Activated naive CD8-positive, alpha-beta T cell treated with anti-CD3 and anti-CD28 coated beads for 36 hours (primary cell): ENCODE measurements at places on chromosomes 16 and 17. TPM values are rescaled to one million over a fixed set of nuclear protein-coding genes. Genes with fewer than 3 reads are reported as not detected.

DNA sequence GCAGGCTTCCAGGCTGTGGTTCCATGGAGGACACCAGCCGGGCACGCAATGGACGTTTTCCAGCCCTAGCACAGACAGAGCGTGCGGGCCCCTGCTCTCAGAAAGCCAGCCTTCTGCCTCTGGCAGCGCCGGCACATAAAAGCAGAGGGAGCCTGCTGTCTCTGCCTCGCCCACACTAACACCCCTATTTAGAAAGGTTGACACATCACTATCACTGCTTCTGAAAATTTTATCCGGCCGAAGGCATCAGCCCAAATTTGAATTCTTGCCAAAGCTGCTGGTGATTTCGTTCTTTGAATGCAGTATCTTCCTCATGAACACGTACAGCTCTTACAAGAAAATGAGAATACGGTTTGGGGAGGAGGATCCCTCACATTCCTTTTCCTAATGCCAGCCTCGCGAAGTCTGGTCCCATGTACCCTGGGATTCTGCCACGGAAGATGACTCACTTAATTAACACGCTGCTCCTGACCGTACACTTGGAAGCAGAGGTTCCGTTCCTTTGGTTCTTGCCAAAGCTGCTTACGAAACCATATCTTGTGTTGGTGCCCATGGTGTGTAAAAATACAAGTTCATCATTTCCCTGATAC lies 1.3 kb upstream of the RAB11FIP3 start:
- no peak overlapping the region for H3K27ac ChIP-seq
- H3K27me3 ChIP-seq: peaks cover 7% of the 10 kb centered on the region
- DNase-seq: no peak
- H3K36me3 ChIP-seq: peaks cover 8% of the 10 kb centered on the region
- H3K4me1 ChIP-seq: peaks cover 25% of the 10 kb centered on the region

- H3K27me3 ChIP-seq: no peaks in the 10 kb centered on the region
- H3K36me3 ChIP-seq: peaks cover 3% of the 10 kb centered on the region
- no peak overlapping the region for H3K4me3 ChIP-seq
- no peak for DNase-seq
- peaks cover 11% of the 10 kb centered on the region for H3K4me1 ChIP-seq
Observed at GRCh38 chr17:82055965-82056728, 4.4 kb downstream of the GPS1 start.

DNA sequence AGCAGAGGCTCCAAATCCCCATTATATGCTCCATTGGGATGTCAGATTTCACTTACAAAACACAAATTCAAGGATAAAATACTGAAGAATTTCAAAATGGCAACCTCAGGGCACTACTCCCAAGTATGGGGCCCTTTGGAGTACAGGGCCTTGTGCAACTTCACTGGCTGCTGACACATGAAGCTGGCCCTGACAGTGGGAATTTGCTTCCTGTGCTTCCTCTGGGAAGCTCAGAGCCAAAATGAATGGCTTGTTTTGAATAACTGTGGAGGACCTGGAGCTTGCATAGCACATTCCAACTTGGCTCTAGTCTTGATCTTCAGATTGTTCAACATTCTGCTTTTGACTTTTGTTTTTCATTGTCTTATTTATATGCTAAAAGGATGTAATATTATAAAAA lies 52.3 kb upstream of the HNF1B start:
- H3K4me3 ChIP-seq: no peak overlapping the region
- peaks cover 3% of the 10 kb centered on the region for H3K4me1 ChIP-seq
- H3K36me3 ChIP-seq: no peaks in the 10 kb centered on the region
- H3K27ac ChIP-seq: no peak overlapping the region

DNA sequence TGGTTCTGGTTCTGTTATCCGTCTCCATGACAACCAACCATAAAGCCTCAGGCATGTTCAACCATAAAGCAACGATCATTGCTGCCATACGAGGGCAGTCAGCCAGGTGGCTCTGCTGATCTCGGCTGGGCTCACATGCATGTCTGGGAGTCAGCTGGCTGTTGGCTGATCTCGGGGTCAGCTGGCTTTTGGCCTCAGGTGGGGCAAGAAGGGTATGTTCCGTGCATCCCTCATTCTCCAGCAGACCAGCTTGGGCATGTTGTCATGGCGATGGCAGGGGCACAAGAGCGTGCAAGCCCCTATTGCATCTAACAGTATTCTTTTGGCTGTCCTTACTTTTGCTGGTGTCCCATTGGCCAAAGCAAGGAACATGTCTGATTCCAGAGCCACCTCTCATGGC lies 86.2 kb downstream of the ABCC6 start:
- H3K27me3 ChIP-seq: no peaks in the 10 kb centered on the region
- H3K4me1 ChIP-seq: no peaks in the 10 kb centered on the region
- no peak for DNase-seq
- peaks cover 22% of the 10 kb centered on the region for H3K36me3 ChIP-seq
- no peak overlapping the region for H3K27ac ChIP-seq

- H3K36me3 ChIP-seq: peaks cover 11% of the 10 kb centered on the region
- H3K27me3 ChIP-seq: no peaks in the 10 kb centered on the region
- H3K27ac ChIP-seq: no peak overlapping the region
- H3K4me3 ChIP-seq: no peak overlapping the region
- no peaks in the 10 kb centered on the region for H3K4me1 ChIP-seq
Observed at GRCh38 chr17:600576-601243, 113.9 kb downstream of the VPS53 start.

GRCh38 chr17:5120036-5120435 lies 4.2 kb downstream of the USP6 start:
- no peak for DNase-seq
- H3K27me3 ChIP-seq: peaks cover 59% of the 10 kb centered on the region
- no peak overlapping the region for H3K4me3 ChIP-seq
- no peak overlapping the region for H3K27ac ChIP-seq

DNA sequence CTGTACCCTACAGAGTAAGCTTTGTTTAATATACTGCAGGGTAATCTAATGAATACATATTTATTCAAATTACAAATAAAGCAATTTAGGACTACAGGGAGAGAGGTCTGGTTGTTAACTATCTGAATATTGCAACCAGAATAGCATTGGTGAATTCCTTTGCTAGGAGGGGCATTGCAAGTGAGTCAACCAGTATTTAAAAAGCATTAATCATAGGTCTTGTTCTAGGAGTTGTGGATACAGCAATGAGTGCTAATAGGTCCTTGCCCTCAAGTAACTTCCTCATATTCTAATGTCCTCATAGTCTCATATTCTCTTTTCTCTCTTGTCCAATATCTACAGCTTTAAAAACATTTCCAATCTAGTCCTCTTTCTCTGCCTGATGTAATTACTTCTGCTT lies 531.4 kb downstream of the CDH11 start:
- DNase-seq: no peak
- H3K27ac ChIP-seq: no peak overlapping the region
- no peaks in the 10 kb centered on the region for H3K27me3 ChIP-seq
- no peak overlapping the region for H3K4me3 ChIP-seq

GRCh38 chr16:22692916-22693637 lies 120.9 kb upstream of the HS3ST2 start:
- H3K27me3 ChIP-seq: peaks cover 7% of the 10 kb centered on the region
- H3K4me3 ChIP-seq: no peak overlapping the region
- no peak overlapping the region for H3K27ac ChIP-seq
- H3K4me1 ChIP-seq: no peaks in the 10 kb centered on the region

GRCh38 chr16:50933262-50933661 lies 191.4 kb downstream of the CYLD start:
- DNase-seq: no peak
- H3K27me3 ChIP-seq: no peaks in the 10 kb centered on the region
- H3K36me3 ChIP-seq: no peaks in the 10 kb centered on the region
- H3K27ac ChIP-seq: no peak overlapping the region
- no peak overlapping the region for H3K4me3 ChIP-seq

DNA sequence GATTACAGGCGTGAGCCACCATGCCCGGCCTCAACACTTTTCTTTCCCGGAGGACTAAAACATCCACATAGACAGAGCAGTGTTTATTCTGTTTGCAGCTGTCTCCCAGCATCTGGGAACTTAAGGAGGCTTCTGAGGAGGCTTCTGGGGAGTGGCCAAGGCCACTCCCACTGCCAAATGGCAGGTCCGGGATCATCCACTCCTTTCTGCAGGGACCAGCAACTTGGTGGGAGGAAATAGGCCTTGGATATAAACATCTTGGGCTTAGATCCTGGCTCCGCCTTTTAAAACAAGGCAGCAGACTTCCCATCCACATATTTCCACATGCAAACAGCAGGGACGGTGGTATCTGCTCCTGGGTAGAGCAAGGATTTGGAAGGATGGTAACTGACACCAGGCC lies 14.1 kb upstream of the SPATA32 start:
- H3K27ac ChIP-seq: no peak overlapping the region
- no peak overlapping the region for H3K4me3 ChIP-seq
- peaks cover 7% of the 10 kb centered on the region for H3K4me1 ChIP-seq

GRCh38 chr17:45950888-45951287 lies 48.2 kb upstream of the STH start:
- H3K27ac ChIP-seq: no peak overlapping the region
- peaks cover 36% of the 10 kb centered on the region for H3K27me3 ChIP-seq
- no peaks in the 10 kb centered on the region for H3K36me3 ChIP-seq
- H3K4me1 ChIP-seq: peaks cover 5% of the 10 kb centered on the region
- DNase-seq: no peak

DNA sequence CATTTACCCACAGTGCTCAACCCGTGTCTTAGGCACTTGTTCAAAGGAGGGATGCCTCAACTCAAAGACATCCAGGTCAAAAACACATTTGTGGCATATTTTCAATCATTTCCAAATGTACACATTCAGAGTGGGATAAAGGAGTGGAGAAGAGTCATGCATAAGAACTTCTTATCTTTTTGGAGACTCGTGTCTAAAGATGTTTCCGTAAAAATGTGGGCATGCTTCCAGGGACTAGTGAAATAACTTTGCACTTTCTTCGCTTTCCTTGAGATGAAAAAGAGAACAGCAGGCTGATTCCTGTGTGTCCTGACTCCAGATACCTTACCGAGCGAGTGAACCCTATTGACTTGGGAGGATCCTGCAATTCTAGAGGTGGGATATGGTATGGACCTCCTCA lies 256.6 kb upstream of the KCNJ16 start:
- H3K4me1 ChIP-seq: no peaks in the 10 kb centered on the region
- no peak for DNase-seq
- no peaks in the 10 kb centered on the region for H3K27me3 ChIP-seq
- H3K36me3 ChIP-seq: no peaks in the 10 kb centered on the region
- no peak overlapping the region for H3K27ac ChIP-seq
- H3K4me3 ChIP-seq: no peak overlapping the region

- no peaks in the 10 kb centered on the region for H3K36me3 ChIP-seq
- H3K4me3 ChIP-seq: no peak overlapping the region
- DNase-seq: no peak
- peaks cover 5% of the 10 kb centered on the region for H3K4me1 ChIP-seq
Observed at GRCh38 chr16:82943371-82943770, 316.6 kb downstream of the CDH13 start.

GRCh38 chr17:50298018-50298417 lies 23.8 kb downstream of the TMEM92 start:
- H3K4me3 ChIP-seq: no peak overlapping the region
- H3K36me3 ChIP-seq: no peaks in the 10 kb centered on the region
- H3K4me1 ChIP-seq: no peaks in the 10 kb centered on the region
- peaks cover 8% of the 10 kb centered on the region for H3K27me3 ChIP-seq

DNA sequence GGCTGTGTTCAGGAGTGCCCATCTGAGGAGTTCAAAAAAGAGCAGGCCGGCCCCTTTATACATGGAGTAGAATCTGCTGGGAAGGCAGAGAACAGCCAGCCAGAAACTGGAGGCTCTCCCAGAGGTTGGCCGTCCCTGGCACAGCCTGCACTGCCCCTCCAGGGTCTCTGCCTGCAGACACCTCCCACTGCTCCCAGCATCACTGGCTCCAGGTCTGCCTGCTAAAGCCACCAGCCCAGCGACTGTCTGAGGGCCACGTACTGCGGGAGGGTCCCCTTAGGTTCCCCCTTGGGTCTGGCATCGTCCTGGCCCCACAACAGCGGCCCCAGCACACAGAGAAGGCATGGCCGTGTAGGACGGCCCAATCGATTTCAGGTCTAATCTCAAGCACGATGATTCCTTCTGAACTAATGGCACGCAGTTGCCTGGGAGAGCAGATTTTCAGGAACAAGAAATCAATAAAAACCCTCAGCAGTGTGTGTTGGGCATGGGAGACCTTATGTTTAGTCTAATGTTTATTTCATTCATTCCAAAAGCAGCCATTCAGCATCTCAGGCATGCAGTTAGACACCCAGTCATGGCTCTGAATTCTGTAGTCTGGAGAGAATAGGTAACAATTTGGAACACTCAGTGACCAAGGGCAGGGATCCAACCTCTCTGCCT lies 95.6 kb downstream of the PGS1 start:
- no peaks in the 10 kb centered on the region for H3K36me3 ChIP-seq
- H3K27ac ChIP-seq: no peak overlapping the region
- peaks cover 5% of the 10 kb centered on the region for H3K27me3 ChIP-seq
- H3K4me3 ChIP-seq: no peak overlapping the region
- H3K4me1 ChIP-seq: peaks cover 2% of the 10 kb centered on the region

DNA sequence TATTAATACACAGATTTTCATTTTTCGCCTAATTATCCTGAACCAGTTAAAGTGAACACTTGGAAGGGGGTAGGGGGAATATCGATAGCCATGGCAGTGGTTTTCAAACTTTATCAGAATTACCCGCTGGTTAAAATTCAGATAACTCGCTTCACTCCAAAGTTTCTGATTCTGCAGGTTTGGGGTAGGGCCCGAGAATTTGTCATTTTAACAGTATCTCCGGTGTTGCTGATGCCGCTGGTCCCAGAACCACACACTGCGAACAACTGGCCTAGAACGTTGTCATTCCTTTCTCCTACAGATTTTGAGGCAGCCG lies 313 bp upstream of the NSRP1 start:
- no peaks in the 10 kb centered on the region for H3K27me3 ChIP-seq
- H3K4me3 ChIP-seq: peak overlapping the region; percentile 95
- no peak for DNase-seq

- peaks cover 18% of the 10 kb centered on the region for H3K27me3 ChIP-seq
- H3K4me1 ChIP-seq: no peaks in the 10 kb centered on the region
- H3K36me3 ChIP-seq: no peaks in the 10 kb centered on the region
- H3K4me3 ChIP-seq: no peak overlapping the region
Observed at GRCh38 chr17:62876673-62877405, 68.7 kb upstream of the MARCHF10 start.

DNA sequence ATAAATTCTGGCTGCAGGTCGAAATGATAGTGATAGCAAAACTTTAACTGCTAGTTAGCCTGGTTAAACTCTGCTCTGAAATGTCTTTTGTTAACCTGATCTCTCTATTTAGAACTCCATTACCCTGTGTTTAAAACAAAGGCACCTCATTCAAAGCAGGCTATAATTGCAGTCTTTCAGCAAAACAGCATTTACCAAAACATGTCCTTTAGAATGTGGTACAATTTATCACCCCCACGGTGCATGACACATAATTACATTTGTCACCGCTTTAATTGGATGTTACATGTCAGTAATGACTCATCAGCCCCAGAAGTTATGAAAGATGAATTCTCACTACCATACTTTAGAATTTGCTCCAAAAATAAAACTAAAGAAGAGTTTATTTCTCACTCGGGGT lies 295.4 kb downstream of the TOX3 start:
- no peaks in the 10 kb centered on the region for H3K4me1 ChIP-seq
- no peak overlapping the region for H3K4me3 ChIP-seq
- no peaks in the 10 kb centered on the region for H3K27me3 ChIP-seq
- no peak for DNase-seq
- no peaks in the 10 kb centered on the region for H3K36me3 ChIP-seq
- H3K27ac ChIP-seq: no peak overlapping the region

GCGR gene
- not detected for total RNA-seq

MMP28 gene
- total RNA-seq: 0.21 TPM

CCL16 gene
- total RNA-seq: not detected

MAP1LC3B gene
- 57.0 TPM for total RNA-seq

DNAI2 gene
- not detected for total RNA-seq

EVI2A gene
- 42.7 TPM for total RNA-seq

TBC1D3H gene
- total RNA-seq: 0.78 TPM

KRTAP1-1 gene
- total RNA-seq: not detected

TM4SF5 gene
- not detected for total RNA-seq

HEATR9 gene
- total RNA-seq: not detected

KRT33A gene
- total RNA-seq: not detected

NFATC3 gene
- total RNA-seq: 76.3 TPM

TMEM95 gene
- total RNA-seq: not detected

KRT39 gene
- not detected for total RNA-seq
